Fibroblast of skin of back (primary cell): ENCODE measurements at places on chromosomes 11 and 22.
A peak's percentile ranks its signal among the peaks of the same experiment; 100 is the strongest.

DNA sequence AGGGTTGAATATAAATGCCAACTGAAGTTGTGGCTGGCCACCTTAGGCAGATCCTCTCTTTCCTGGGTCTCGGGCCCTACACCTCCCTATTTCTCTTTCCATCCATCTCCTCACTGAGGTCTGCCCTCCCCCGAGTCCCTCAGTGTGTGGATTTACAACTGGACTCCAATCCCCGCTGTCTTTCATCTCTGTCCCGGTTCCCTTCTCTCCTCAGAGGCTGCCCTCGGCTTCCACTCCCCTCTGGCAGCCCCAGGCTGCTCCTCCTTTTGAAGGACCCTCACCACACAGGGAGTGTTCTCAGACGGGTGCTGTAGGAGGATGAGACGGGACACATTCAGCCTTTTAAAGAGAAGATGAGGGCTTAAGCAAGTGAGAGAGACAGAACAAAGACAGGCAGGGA lies 167.1 kb downstream of the ST3GAL4 start:
- no peak for DNase-seq

DNA sequence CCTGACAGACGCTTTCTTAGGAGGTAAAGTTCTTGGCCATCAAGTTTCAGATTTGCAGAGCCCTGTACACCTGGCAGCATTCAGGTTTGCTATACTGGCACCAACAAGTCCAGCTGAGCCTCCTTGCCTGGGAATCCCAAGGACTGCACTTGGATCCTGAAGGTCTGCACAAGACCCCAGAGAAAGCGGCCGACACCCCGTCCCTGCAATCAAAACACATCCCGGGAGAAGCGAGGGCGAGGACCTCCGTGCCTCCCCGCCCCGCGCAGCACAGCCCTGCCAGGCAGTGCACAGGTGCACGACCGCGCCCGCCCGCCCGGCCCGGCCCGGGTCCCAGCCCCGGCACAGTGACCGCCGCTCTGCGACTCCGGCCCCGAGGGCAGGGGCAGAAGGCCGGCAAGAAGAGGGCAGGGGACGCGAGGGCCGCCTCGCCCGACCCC lies 559 bp downstream of the MRTFA start:
- DNase-seq = no peak

DNA sequence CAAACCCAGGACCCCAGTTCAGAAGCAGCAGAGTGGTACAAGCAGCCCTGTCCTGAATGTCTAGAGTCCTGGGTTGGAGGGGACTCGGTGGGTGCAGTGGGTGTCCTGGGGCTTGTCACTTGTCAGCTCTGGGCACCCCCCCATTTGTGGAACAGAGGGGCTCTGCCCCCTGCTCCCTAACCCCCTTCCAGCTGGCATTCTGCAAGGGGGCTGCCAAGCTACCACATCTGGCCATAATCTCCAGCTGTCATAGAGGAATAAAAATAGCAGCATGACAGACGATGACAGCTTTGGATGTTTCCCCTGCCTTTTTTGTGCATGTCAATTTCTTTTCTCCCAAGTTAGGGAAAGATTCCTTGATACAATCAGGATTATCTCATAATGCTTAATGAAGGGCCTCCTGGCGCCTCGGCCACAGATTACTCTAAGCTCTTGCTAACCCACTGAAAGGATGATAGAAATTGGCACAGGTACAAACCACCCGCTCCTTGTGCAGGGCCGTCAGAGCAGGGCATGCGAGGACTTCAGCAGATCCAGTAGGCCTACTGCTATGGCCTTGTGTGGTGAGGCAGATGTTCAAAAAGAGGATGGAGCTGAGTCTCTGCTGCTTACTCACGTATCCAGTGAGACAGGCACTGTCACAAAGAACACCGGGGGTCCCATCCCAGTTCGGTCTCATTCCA lies 83.0 kb downstream of the ISX start:
- DNase-seq = no peak

DNA sequence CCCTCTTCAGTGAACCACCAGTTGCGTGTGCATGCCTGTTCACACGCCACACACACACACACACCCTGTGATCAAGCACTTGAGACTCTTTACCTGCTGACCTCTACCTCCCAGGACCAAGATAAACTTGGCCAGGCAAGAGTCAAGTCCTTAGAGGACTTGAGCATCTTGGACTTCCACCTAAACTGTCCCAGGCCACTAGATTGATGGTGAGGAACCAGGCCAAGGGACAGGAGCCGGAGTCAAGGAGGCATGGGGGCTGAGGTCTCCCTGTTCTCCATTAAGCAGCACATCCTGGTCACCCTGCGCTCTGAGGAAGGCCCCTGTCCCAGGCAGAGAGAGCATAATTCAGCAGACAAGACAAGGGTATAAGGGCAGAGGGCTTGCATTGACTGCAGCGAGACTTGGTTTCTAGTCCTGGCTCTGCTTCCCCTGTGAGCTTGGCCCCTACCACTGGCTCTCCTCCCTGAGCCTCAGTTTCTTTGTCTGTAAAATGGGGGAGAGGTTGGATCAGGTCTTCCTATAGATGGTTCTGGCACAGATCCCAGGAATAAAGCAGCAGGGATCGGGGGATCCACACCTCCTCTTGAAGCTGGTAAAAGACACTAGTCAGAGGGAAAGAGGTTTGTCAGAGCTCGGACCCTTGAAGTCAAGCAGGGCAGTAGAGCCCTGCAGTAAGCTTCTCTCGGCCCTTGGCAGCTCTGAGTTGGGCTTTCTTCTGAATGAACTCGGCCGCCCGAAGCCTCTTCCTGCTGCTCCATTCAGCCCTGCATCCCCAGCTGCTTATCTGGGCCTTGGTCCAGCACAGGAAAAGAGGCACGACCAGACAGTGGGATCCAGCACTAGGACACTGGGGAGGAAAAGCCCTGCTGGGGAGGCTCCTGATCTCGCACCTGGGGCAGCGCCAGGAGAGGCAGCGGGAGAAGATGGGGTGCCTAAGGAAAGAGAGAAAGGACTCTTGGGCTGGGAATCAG lies 2.0 kb downstream of the CREB3L1 start:
- DNase-seq = peak; percentile 76

DNA sequence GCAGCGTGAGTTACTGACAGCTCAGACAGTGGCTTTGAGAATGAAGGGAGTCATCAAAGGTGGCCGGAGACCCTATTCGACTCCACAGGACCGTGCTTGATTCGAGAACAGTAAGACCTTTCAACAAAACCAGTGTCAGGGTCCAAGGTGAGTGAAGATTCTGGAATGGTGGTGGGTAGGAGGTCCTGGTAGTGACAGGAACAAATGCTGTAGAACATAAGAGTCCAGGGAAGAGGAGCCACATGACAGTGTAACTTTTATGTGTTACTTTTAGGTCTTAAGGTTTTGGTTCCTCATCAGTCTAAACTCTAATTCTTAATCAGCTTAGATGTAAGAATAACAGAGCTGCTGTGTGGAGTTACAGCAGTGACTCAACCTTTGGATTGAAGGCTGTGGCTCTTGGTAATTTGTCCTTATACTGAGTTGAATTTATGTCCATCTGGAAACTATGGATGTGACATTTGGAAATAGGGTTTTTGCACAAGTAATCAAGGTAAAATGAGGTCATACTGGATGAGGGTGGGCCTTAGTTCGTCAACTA lies 1.8 kb downstream of the TBC1D22A start:
- no peak for DNase-seq

GRCh38 chr11:32439501-32440210 lies 4.3 kb upstream of the WT1 start:
- DNase-seq = no peak

DNA sequence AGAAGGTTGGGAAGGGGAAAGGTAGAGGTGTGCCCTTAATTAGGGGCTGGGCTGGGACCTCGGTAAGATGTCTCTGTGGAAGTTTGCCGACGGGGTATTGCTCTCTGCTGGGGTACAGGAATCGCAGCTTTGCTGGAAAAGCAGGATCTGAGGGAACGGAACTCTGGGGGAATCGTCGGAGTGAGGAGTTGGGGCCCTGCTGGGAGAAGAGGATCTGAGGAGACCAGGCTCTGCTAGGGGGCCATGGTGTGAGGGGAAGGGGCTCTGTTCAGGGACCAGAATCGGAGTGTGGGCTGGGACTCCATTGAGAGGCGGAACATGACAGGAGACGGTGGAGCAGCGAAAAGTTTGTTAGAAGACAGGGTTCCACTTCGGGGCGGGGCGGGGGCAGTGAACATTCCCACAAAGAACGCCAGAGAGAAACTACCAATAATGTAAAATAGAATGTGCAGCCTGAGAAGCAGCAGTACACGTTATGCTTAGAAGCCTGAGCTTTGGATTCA lies 456 bp downstream of the AAMDC start:
- peak; percentile 43 for DNase-seq

- DNase-seq = no peak
Measured at GRCh38 chr11:117278347-117278746, 12.8 kb upstream of the BACE1-AS start.

DNA sequence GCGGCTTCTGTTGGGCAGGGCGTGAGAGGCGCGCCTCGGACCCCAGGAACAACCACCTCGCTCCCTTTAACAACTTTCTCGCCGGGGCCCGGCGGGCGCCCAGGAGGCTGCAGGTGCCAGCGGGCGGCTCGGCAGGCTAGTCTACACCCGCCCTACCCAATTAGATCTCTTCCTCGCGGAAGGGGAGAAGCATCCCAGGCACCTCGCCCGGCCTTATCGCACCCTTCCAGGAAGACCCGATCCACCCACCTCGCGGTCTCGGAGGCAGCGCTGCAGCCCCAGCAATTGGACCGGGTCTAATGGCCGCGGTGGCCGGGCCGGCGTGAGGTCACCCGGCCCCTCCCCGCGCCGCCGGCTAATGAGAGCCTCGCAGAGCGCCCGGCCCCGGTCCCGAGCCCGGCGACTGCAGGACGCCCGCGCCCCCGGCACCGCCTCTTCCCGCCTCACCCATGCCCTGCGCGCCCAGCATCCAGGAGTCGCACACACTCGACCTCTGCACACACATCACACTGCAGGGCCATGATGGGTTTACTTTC lies at the start of gene PLAAT3:
PLAAT3 (minus strand) TSS at position 298 of the 536 bp plus-strand sequence. CDS start 419 bp downstream, outside the sequence.
- peak; percentile 21 for DNase-seq

DNA sequence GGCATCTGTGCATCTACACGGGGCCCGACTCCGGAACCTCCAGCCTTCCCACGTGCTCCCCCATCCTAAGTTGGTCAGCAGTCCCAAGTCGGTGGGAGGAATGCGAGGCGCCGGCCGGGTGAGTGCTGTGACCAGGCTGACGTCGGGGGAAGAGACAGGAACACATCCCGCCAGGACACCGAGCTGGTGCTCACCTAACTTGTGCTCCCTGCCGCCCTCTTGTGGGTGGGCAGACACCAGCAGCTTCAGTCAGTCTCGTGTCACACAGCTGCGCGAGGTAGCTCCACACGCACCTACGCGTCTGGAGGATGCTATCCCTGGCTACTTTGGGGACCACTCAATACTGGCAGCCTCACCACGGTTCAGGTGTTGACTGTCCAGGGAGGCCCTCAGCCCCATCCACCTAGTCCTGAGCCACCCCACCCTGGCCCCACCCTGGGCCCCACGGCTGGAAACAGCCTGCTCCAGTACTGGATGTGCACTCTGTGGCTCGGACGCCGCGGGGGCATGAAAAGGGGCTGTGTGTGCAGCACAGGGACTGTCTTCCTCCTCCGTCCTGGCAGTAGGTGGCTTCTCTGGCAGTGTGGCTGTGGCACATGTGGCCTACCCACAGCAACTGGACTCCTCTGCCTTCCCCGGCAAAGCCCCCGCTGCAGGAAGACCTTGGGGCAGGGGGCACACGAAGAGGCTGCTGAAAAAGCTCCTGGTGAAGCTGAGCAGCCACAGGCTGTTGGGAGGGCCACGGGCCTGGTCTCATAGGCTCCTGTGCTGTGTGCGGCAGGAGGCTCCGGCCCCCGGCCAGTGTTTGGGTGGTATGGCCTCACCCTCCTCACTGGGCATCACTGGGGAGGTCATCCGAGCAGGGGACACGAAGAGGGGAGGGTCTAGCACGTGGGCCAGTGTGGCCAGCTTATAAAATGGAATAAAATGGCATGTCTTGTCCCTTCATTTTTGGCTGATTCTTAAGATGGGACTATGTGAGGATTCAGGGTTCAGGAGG lies 11.2 kb upstream of the BID start:
- peak; percentile 34 for DNase-seq

GRCh38 chr11:82989628-82990404 lies 81.9 kb downstream of the RAB30 start:
- no peak for DNase-seq

GRCh38 chr22:42906605-42907348 lies 49.7 kb upstream of the ARFGAP3 start:
- DNase-seq = no peak

DNA sequence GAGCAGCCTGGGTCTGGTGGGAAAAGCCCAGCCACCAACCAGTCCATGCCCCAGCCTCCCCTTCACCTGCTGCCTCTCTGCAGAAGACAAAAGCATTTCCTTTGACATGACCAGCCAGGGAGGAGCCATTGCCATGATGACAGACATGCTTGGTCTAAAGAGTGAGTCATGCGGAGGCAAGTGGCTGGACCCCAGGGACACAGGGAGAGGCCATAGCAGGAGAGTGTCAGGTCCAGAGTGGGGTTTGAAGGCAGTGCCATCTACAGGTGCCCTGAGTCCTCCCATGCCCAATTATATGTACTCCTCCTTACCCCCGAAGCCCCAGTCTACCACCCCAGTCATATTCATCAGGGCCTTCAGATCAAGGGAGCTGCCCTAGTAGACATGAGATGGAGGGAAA lies 67.4 kb downstream of the SCN3B start:
- DNase-seq = peak; percentile 45
